ENCODE measurements at places on chromosomes 2 and 18. TPM values are rescaled to one million over a fixed set of nuclear protein-coding genes. Genes with fewer than 3 reads are reported as not detected.

CEBPZ gene
- 21.5 TPM for polyA plus RNA-seq

DNAJC27 gene
- polyA plus RNA-seq: 4.3 TPM

HTR2B gene
- 1.1 TPM for polyA plus RNA-seq

TSPYL6 gene
- not detected for polyA plus RNA-seq

ABCA12 gene
- polyA plus RNA-seq: 0.07 TPM

DES gene
- polyA plus RNA-seq: 60.9 TPM

C1QL2 gene
- 12.9 TPM for polyA plus RNA-seq

DNA sequence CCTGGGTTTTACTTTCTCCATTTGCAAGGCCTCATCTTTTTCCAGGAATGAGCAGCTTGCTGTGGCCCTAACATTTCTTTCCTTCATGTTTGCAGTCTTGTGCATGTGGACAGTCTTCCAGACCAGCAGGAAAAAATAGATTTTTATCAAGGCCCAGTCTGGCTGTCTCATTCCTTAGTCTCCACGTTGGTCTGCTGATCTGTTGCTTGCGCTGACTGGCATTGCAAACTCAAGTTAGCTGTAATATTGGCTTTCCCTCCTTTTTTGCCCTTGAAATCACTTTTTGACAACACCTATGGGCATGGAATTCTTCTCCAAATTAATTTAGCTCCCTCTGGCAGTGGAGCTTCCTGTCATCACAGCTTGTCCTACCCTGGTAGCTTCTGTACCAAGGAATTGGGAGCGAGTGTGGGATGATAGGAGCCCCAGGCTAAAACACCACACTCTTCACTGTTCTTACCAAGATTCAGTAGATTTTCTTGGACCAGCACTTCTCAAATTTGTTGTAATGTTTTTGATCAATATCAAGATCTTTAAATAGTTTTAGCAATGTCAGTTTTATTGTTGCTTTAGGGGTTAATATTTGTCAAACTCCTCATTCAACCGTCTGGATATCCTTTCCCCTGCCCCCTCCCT is 48.2 kb downstream of the DIS3L2 start:
- no peak for DNase-seq

DNA sequence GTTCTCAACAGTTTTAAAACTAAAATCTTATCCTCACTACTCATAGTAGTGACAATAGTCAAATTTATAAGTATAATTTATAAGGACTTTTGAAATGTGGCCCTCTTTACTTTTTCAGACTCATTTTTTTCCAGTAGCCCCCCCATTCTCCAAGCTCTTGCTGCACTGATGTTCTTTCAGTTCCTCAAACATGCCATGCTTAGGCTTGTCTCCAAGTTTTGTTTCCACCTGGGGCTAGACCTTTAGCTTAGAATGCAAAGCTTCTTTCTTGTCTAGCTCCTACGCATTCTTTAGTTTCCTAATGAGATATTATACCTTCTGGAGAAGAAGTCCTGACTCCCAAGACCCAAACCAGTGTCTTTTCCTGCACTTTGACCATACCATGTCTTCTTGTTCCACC is 222.6 kb downstream of the NOL4 start:
- no peak for DNase-seq

DNA sequence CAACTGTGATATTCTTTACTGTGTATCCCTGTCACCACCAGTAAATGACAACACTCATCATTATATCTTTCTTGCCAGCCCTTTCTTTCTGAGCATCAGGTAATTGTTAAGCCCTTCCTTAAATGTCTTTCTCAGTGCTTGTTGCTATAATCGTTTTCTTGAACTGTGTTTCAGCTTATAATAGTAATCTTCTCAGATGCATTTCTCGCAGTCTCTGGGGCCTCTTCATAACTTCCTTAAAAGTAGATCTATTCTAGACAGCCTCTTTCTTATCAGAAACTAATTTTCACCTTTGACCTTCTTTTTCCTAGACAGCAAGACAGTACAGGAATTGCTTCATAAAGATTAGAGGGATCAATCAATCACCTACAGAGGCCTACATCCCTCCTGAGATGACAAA is 648.1 kb downstream of the CPS1 start:
- no peak for DNase-seq

DNA sequence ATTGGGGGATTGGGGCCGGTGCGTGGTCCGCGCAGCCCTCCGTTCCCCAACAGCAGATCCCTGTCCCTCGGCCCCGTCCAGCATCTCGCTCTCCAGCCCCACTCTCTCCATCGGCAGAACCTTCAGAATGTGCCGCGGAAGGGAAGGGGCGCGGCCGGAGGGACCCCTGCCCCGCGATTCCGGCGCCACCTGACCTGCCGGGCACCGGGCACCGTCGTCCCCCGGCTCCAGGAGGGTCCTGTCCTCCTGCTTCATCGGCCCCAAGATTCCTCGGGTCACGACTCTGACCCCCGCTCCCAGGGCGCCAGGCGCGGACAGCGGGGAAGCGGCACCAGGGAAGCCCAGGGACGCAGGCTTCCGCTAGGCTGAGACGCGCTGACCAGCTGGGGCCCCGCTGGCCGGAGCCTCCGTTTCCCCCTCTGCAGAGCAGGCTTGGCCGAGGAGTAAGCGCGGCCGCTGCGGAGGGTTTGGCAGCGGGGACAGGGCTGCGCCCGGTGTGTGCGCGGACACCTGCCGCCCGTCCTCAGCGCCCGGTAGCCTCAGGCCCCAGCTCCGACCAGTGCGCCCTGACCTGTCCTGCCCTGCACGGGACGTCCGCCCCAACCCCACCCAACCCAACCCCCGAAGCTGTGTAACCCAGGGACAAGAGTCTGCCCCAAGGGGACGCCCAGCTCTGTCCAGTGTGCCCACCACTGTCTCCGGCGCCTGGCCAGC is 16.8 kb upstream of the BOK start:
- DNase-seq: peak; percentile 10

GRCh38 chr2:38068234-38068633 is 7.7 kb downstream of the CYP1B1 start:
- DNase-seq: no peak

DNA sequence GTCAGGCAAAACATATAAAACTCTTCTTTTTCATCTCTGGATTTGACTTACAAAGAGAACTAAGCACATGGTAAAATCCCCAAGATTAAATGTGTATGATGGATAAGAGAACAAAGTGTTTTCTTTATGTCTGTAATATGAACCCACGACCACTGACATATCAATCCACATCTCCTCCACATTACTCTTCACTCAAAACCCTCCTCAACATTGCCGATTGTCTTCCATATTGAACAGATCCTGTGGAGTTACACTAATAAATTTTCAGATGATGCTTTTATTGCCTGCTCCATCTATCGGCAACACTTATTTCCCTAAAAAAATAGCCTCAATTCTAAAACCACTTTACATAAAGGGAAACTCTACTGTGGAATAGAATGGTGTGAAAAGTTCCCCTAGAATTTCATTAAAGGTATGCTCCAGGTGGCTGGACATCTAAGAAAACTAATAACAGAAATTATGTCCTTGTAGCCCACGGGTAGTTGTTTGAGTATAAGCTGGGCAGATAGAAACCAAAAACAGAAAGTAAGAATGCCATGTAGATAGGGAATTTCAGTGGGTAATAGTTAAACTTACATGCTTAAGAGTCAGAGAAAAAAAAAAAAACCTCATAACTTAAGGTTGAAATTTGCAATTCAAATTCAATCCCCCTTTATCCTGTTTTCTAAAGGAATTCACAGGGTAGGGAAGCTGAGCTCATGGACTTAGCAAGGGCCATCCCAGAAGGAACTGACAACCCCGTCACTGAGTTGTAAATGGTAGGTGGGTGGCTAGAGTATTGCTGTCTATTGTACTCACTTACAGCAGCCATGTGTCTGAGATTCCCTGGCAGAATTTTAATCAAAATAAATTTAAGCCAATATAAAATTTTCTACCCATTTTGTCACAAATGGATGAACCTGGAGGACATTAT is 305.4 kb upstream of the LYPD1 start:
- no peak for DNase-seq

DNA sequence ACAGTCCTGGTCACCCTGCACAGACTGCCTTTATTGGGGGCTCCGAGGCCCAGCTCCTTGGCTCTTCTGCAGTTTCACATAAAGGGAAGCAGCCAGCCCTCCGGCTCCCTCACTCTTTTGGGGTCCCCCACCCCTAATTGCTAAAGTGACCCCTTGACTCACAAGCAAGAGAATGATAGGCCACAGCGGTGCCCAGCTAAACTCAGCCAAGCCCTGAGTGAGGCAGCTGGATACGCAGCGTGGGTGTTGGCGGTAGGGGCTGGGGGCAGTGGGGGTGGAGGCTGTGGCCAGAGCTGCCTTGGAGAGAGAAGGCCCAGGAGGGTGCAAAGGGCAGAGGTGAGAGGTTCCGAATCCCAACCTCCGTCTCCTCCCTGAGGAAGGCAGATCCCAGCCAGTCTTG is 25.5 kb upstream of the ALPP start:
- DNase-seq: no peak

DNA sequence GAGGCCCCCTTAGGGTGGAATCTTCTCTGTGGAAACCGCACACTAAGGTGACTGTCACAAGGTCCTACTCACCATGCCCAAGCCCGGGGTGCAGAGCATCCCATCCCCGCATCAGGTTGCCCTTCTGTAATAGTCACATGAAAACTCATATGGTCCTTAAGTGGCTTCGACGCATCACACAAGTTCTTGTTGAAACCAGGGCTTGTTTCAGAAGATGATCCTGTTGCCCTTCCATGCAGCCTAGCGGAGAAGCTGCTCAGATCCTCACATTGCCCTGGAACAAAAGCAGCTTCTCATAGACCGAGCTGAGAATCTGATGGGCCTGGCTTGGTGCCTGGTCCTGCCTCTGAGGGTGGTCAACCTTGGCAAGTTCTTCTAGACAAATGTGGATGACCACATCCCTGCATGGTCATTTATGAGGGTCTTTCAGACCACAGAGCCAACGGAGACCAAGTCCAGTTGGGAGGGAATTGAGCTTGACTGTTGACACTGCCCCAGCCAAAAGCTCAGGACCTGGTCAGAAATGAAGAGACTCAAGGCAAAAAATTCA is 54.1 kb downstream of the PDCL3 start:
- DNase-seq: no peak

DNA sequence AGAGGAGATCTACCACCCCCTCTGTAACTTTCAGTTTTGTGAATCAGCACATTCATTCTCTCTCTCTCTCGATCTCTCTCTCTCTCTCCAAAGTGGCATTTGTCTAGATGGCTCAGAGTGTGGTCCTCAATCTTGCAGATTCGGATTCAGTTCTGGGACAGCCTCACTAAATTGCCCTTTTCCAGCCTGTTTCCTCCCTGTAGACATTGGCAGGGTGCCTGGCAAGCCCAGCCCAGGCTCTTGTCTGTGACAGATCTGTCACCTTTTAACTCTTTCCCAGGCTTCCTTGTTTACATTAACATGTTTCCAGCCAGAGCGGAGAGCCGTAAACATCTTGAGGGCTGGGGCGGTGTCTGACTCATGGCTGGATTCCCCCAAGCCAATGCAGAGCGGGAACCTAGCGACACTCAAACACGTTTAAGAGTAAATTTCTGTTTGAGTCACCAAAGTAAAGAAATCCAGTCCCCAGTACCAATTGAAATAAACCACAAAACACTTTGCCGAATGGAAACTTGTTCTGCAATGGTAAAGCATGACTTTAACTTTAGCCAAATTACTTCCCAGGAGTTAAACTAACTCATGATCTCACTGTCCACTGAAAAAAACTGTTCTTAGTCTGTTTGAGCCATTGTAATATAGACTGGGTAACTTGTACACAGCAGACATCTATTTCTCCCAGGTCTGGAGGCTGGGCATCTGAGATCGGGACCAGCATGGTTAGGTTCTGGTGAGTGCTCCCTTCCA is 6.6 kb upstream of the CYP27C1 start:
- DNase-seq: peak; percentile 82

DNA sequence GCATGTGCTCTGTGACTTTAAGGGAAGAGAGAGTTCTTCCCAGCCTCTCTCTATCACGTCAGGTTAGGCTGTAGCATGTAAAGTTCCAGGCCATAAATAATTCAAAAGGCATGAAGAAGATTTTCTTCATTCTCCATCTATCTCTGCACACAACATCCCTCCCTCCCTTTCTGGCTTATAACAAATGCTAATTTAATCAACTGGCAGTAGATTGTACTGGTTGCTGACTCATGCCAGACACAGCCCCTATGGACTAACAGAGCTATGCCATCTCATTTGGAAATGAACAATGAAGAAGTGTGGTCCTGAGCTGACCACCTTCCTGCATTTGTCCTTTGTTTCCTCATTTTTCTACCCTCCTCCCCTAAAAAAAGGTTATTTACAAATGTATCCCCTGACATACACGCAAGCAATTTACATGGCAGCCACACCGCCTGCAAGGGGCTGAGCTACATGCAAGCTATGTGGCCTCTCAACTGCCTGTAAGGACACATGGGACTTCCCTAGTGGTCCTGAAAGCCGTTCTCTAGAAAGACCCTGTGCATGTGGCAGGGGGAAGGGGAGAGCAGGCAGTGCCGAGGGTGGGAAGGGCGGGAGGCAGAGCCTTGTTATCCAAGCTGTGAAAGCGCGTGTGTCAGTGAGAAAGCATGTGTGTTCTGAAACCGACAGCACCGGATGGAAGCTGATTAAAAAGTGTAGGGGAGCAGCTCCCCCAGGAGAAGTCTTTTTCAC is 90.9 kb upstream of the KLF7 start:
- no peak for DNase-seq

- DNase-seq: no peak
These were observed 33.1 kb downstream of the EN1 start for GRCh38 chr2:118814368-118814767.

- DNase-seq: no peak
These were observed 7.3 kb downstream of the PLA2R1 start for GRCh38 chr2:160054984-160055725.

GRCh38 chr2:12081481-12082210 is 335.2 kb downstream of the LPIN1 start:
- no peak for DNase-seq

GRCh38 chr2:209629597-209629996 is 142.0 kb upstream of the UNC80 start:
- DNase-seq: no peak

- DNase-seq: no peak
These were observed 46.3 kb upstream of the SLC39A10 start for GRCh38 chr2:195610717-195611116.

DNA sequence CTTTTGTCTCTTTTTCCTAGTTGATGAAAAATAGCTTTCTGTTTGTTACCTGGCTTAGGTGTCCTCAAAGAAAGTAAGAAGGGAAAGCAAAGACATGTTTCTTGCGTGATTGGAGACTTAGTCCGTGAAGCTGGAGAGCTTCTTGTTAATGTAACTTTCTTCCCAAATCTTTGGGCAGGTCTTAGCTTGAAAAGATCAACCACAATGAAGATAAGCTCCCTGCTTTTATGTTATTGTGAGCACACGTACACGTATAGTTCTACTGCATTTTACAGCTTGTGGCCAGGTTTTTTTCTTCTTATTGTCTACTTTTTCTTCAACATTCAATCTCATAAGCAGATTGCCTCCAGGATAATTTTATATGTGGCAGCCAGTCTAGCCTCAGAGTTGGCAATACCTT is 99.8 kb downstream of the DIS3L2 start:
- DNase-seq: no peak

DNA sequence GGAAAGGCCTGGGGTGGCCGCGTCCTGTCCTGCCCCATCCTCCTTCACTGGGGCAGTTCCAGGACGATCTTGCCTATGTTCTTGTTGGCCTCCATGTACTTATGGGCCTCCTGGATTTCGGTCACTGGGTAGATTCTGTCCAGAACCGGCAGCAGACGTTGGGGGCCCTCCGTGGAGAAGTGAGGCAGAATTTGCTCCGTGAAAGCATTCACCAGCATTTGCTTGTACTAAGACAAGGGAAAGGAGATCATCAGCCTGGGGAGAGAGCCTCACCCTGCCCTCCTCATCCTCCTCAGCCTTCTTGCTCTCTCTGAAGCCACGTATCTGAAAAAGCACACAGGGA is 1.4 kb upstream of the SF3B6 start:
- DNase-seq: no peak
